ENCODE measurements at places on chromosomes 1 and 21. TPM values are rescaled to one million over a fixed set of nuclear protein-coding genes. Genes with fewer than 3 reads are reported as not detected.
A peak's percentile ranks its signal among the peaks of the same experiment; 100 is the strongest.

The PLA2G2A gene
- total RNA-seq = 1.9 TPM

The ELOA gene
- 45.1 TPM for total RNA-seq

GRCh38 chr1:17447501-17447992, 8.1 kb upstream of the RCC2 start:
- no peaks in the 10 kb centered on the region for H3K36me3 ChIP-seq
- H3K4me1 ChIP-seq = peaks cover 18% of the 10 kb centered on the region
- H3K27me3 ChIP-seq = no peaks in the 10 kb centered on the region
- H3K27ac ChIP-seq = 0 out of 2 replicates have a peak overlapping the region, but pooled peaks have one; percentile 48

DNA sequence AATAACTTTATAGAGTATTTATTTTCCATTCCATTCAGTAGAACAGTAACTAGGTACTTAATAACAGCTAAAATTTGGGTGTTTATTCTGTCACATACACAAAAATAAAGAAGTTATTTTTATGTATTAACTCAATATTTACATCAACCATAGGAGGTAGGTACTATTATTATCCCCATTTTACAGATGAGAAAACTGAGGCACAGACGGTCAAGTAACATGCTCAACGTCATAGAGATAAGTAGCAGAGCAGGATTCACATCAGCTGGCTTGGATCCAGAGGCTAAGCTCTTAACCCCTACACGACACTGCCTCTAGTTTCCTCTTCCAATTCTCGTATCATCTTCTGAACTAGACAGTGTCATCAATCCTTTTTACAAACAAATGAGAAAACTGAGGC, 9.3 kb downstream of the ZBTB21 start:
- DNase-seq = no peak
- H3K27me3 ChIP-seq = no peaks in the 10 kb centered on the region
- H3K27ac ChIP-seq = no peak overlapping the region
